Midbrain (tissue), 1 donor: ENCODE measurements at places on chromosomes 12 and 14.

DNA sequence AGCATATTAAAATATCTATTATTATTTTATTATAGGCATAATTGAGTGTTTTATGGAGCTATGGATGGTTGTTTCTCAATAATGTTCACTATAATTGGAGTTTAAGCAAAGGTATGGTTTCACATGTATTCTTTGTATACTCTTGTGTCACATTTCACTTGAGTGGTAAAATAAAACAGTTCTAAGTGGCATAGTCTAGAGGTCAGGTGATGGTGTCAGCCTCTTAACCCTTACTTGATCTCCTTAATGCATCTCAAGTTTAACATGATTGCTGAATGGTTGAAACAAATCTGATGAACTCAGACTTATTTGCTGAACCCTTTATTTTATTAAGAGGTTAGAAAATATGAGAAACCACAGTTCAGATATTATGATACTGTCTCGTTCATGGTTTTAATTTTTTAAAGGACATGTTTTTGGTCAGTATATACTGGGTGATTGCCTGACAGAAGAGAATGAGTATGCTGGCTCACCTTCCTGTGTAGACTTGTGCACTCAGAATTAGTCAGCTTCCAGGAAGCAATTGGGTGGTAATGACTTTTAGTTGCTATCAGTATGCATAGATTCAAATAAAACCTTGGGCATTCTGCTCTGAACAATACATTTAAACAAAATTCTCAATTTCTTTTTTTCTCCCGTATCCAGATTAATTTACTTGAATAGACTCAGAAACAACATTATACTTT, 464.6 kb downstream of the PCNX1 start:
- no peak for DNase-seq

DNA sequence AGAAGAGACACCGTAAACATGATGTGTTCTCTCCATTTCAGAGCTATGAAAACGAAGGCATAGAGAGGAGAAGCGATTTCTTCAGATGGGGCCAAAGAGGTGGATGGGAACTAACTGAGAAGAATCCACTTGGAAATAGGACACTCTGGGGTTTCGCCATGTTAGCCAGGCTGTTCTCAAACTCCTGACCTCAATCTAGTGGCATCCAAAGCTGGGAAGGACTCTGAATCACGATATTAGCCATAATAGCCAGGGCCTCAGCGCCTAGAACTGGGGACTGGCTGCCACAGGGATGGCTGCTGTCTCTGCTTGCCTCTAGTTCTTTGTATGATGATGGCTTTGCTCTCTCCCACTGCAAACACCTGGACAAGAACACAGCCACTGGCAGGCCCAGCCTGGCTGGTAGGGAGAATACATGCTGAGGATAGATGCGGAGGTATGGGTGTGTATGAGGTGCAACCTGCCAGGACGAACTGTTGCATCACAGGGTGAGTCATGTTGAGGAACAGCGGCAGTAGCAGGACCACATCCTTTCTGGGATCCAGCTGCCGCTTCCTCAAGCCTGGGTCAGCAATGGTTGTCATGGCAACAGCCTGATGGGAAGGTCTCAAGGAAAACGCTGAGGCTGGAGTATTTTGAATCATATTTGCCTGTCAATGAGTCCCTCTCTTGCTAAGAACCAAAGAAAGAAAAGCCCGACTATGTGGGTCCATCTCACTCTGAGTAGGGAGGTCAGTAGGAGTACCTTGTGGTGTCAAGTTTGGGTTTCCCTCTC, 31.1 kb downstream of the CCDC177 start:
- DNase-seq: no peak

- no peak for DNase-seq
These were observed 219.0 kb upstream of the RTL1 start for GRCh38 chr14:101122237-101123141.

DNA sequence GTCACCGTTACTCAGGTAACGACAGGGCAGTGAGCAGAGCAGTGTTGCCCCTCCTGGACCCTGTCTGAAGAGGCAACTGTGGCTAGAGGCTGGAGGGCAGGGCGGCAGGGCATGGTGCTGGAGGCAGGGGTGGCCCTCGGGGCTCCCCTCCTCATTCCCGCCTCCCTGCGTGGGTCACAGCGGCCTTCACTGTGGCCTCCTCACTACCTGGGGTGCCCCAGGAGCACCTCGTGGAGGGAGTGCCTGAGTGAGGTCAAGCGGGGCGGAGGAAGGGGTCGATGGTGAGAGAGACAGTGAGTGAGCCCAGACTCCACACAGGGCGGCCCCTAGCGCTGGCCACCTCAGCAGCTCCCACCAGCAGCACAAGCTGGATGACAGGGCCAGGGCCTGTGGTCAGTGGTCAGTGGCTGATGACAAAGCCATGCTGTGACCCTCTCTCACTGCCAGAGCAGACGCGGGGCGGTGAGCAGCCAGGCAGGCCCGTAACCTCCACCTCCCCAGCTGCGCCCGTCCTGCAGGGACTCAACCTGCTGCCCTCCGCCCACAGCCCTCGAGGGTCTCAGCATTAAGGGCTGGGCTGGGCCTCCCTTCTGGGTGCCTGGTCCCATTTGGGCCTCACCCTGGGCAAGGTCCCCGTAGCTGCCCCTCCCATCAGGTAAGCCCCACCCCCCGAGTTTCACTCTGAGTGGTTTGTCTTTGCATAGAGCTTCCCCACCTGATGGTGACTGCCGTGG, 17.8 kb downstream of the GPR132 start:
- no peak for DNase-seq

GRCh38 chr12:122849352-122850047, 14.2 kb downstream of the HIP1R start:
- peak; percentile 79 for DNase-seq

DNA sequence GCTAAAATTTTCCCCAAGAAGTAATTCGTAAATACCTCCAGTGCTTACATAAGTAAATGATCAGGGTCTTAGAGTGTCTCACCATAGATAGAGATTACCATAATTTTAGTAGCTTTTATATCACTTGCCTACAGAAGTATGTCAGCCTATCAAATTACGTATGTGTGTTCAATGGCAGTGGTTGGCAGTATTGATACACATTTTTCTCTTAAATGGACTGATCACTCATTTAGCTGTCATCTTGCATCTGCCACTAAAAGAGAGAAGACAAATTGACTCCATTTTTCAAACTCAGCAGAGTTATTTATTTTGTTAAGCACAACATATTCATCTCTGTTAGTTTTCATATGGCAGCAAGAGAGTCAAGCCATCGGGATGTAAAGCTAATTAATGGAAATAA, 413.1 kb upstream of the CLEC14A start:
- DNase-seq: no peak

GRCh38 chr14:34496679-34497513, 34.9 kb upstream of the SPTSSA start:
- DNase-seq: peak; percentile 57

DNA sequence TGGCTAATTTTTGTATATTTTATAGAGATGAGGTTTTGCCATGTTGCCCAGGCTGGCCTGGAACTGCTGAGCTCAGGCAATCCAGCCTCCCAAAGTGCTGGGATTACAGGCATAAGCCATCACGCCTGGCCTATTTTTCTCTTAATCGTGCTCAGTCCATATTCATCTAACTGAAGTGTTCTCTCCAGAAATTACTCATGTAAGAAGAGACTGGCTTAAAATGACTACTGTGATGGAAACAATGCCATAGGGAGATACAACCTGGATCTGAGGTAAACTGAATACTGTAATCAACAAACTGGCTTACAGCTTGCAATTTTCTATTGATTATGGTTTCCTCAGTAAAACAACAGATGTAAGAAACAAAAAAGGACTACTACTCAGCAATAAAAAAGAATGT, 21.1 kb downstream of the NUMB start:
- DNase-seq: no peak

DNA sequence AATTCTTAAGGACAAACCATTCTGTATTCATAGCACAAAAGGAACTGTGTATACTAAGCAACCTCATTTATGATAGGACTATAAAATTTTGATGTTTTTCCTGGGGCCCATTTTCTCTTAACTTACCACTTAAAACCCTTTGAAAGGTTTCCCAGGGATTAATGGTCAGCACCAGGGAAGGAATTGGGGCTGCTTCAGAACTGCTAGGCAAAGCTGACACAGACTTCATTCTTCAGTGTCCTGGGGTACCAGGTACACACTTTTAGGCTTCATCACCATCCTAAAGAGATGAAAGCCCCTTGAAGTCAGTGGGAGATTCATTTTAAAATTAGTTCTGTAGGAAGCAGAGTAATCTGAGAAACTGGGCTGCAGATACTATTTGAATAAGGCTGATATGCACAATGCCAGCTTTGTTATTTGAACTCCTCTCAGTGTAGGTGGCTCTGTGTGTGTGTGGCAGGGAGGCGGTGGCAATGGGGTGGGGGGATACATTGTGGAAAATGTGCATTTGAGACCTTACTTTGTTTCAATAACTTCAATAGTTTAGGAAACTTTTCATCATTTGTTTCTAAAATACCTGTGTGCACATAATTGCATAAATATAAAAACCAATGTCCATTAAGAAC, 329.3 kb upstream of the DCN start:
- DNase-seq: no peak

GRCh38 chr12:94676031-94676641, 25.8 kb upstream of the TMCC3 start:
- DNase-seq: peak; percentile 22

DNA sequence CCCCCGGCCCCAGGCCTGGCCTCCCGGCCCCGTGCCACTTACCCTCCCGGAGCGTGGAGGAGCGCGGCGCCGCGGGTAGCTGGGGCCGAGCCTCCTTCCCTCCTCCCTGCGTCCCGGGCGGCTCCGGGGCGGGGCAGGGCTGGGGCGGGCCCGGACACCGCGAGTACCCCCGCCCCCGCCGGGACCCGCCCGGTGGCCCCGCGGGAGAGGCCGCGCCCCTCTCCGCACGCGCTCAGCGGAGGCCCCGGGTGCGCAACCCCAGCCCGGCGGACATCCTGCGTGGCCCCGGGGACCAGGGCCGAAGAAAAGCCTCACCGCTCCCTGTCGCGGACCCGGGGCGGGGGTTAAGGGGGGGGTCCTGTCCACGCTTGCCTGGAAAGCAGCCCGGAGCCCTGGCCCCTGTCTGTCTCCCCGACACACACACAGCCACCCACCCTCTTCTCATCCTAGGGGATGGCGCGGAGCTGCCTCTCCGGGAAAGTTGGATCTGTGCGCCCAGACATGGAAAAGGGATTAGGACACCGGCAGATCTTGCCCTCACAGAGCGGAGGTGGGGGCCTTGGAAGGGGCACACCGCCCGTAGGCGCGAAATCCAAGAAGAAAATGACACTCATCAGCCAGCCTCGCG, at the start of gene SYNE3:
SYNE3 (minus strand) TSS at position 97 of the 628 bp plus-strand sequence. CDS start 40,829 bp downstream, outside the sequence.
- DNase-seq: peak; percentile 12
